ENCODE measurements at places on chromosomes 11 and 22. TPM values are rescaled to one million over a fixed set of nuclear protein-coding genes. Genes with fewer than 3 reads are reported as not detected.

MTA2 gene
- total RNA-seq = 186 TPM

SERPING1 gene
- total RNA-seq = 0.46 TPM

SCGB1D1 gene
- total RNA-seq = not detected

DNAJB7 gene
- not detected for total RNA-seq
